Cerebellum (tissue), 4 donors: ENCODE measurements at places on chromosomes 3 and 15. TPM values are rescaled to one million over a fixed set of nuclear protein-coding genes. Genes with fewer than 3 reads are reported as not detected.

The POU1F1 gene
- total RNA-seq, result not detected

The HIGD2B gene
- not detected for total RNA-seq

The CACNA1D gene
- 27.9 TPM for total RNA-seq

The C2CD4A gene
- total RNA-seq, result 0.73 TPM

The OR5K3 gene
- total RNA-seq, result not detected

The FRMD5 gene
- total RNA-seq, result 27.9 TPM
